ENCODE measurements at places on chromosomes 5 and 9.

- no peak for DNase-seq
Measured at GRCh38 chr9:35706951-35707350, 17.2 kb upstream of the TPM2 start.

- no peak for DNase-seq
Measured at GRCh38 chr5:1201327-1202025, at the start of gene SLC6A19. Gene SLC6A19 (plus strand): TSS chr5:1201595. CDS start chr5:1201651, 56 bp downstream.

- DNase-seq: no peak
Measured at GRCh38 chr9:134393582-134394280, 67.5 kb downstream of the RXRA start.

- no peak for DNase-seq
Measured at GRCh38 chr5:5420251-5420650, 2.2 kb upstream of the ICE1 start.

GRCh38 chr5:158586054-158586453 lies 513.7 kb downstream of the EBF1 start:
- no peak for DNase-seq

DNA sequence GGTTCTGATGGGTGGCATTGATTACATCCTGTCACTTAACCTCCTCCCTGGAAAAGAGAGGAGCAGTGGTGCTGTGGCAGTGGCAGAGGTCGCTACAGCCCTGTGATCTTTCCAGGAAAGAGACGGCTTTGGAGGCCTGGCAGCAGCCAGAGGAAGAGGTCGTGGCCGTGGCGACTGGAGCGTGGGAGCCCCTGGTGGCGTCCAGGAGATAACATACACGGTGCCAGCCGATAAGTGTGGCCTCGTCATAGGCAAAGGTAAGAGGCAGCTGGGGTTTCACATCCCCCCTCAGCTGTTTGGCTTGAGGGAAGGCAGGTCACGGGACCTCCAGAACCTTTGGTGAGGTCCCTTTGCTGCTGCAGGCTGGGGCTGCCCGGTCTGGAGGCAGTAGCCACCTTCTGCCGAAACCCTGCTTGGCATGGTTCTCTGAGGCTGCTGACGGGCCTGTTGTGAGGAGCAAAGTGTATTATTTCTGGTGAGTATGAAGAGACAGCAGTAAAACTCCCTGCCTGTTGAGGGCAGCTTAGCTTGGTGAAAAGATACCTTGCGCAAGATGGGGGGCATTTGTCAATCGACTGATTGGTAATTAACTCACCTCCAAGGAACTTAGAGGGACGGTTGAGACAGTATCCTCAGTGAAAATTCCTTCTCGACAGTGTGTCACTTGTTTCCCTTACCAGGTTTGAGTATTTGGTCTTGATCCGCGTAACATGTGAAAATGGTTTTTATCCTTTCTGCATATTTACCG lies 38.0 kb upstream of the PRDM12 start:
- DNase-seq: no peak

DNA sequence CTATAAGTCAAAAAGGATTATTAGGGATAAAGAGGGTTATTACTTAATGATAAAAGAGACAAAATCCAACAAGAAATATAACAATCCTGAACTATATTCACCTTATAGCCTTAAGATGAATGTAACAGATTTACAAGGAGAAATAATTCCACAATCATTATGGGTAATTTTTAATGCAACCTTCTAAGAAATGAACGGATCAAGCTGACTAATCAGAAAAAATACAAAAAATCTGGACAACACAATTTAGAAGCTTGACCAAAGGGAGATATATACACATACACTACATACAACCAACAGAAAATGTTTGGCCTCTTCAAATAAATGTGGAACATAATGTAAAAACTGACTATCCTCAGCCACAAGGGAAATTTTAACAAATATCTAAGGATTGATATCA lies 102.3 kb downstream of the CPLANE1 start:
- no peak for DNase-seq

DNA sequence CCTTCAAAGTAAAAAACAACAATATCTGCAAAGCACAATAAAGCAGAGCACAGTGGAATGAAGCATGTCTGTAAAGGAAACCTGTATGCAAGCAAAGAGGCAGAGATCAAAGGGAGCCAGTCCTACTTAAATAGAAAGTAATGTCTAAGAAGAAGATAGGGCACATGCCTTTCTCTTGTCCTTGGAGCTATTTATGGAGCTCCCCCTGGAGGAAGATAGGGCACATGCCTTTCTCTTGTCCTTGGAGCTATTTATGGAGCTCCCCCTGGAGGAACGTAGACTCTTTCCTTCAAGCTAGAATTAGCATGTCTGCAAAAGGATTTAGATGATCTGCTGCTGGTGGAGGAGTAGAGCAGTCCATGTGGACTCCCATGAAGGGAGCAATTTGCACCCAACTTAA lies 168.1 kb upstream of the RASEF start:
- DNase-seq: no peak

DNA sequence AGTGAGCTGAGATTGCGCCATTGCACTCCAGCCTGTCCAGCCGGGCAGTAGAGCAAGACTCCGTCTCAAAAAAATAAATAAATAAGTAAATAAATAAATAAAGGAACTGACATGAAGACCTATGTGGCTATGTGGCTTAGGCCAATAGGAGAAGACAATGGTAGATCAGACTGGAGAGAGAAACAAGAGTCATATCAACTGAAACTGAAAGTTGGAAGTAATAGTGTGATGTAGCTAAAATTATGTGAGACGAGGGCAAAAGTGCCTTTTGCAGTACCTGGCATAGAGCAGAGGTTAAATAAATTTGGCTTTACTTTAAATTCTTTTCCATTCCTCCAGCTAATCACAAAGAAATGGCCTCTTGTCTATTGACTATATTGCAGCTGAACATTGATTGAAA lies 7.3 kb downstream of the FBP2 start:
- no peak for DNase-seq

- no peak for DNase-seq
Measured at GRCh38 chr5:146519554-146519953, 3.6 kb upstream of the GPR151 start.

DNA sequence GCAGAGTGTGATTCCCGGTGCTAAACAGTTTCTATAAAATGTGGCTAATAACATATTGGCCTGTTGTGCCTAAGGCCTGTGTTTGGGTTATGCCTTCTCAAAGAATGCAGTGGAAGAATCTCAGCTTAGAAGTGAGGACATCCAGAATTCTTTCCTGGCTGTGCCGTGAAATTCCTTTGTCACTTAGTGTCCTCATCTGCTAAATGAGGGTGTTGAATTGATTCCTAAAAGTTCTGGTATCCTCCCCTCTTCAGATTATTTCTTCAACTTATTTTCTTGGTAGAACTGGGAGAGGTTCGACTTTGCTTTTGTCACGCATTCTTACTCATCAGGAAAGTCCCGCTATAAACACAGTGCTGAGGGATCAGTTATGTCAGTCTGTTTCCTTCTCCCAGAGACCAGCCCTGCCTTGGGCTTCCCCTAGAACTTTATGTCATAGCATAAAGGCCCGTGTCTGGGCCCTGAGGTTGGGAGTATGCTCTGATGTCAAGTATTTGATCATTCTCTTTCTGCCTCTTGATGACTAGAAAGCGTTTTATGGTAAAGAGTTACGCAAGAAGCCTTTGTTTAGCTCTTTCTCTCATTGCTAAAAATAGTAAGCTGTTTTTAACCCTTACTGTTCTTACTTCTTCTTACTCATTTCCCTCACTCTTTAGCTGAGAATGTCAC lies 29.5 kb downstream of the MTAP start:
- peak; percentile 37 for DNase-seq

DNA sequence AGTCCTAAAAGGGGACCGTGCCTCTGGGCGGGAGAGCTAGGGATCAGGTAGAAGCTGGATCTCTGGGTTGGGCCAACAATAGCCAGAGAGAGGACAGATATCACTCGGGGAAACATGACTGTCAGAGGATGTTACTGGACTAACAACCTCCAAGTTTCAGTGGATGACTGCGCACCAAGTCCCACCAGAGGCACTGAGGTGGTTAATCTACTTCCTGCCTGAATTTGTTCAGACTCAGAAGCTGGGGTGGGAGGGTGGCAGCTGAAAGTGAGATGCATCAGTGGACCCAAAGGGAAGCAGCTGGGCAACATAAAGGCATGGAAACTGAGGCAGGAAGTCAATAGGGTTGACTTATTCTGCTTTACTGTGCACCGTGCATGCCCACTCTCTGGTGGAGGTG lies 130.1 kb upstream of the SLC44A1 start:
- DNase-seq: no peak

GRCh38 chr5:40481241-40481640 lies 198.5 kb upstream of the PTGER4 start:
- DNase-seq: no peak

DNA sequence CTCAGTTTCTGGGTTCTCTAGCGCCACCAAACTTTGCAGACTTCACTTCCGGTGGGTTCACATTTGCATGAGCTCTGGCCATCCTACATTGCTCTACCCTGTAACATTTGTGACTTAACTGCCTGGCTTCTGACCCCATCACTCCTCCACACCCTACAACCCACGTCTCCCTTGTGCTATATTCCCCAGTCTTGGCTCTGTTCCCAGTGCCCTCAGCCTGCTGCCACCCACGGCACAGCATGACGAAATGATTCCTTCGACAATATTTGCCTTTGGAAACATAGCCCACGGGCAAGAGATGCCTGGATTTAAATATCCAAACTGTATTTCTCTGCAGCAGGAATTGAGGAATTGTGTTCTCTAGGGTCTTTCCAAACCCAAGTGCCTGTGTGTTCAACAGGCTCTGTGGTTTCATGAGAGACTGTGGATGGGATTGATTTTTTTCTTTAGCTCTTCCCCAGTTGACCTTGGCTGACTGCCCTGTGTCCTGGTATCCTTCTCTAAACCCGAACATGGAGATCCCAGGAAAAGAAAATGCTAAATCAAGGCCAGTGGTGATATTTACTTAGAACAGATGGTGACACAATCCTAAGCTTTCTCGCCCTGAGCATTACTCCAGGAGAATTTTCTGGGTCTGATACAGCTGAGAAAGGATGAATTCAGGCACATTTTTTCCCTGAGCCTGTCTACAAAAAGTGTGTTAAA lies 44.4 kb upstream of the GRIA1 start:
- DNase-seq: no peak

GRCh38 chr5:124278636-124279035 lies 467.8 kb downstream of the ZNF608 start:
- DNase-seq: no peak

DNA sequence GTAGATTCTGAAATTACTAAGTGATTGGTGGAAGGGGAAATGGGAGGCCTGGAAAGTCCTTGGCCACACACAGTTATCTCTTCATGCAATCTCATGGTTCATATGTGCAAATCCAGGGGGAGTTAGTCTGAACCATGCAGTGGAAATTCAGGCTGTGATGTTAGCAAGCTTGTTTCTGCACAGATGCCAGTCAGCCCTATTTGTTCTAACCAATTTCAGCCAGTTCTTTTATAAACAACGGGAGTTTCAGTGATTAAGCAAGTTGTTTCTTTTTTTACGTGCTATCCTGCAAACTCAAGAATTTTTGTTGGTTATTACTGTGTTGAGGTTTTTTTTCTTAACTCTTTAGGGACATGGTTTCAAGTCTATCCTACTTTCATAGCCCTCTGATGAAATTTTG lies 298.0 kb downstream of the FER start:
- DNase-seq: no peak

- no peak for DNase-seq
Measured at GRCh38 chr9:14014744-14015143, 299.2 kb downstream of the NFIB start.

GRCh38 chr5:116645627-116646026 lies 71.0 kb upstream of the SEMA6A start:
- no peak for DNase-seq

- no peak for DNase-seq
Measured at GRCh38 chr9:104606152-104606551, 725 bp upstream of the OR13C2 start.

- DNase-seq: no peak
Measured at GRCh38 chr9:22363421-22363887, 83.2 kb upstream of the DMRTA1 start.

DNA sequence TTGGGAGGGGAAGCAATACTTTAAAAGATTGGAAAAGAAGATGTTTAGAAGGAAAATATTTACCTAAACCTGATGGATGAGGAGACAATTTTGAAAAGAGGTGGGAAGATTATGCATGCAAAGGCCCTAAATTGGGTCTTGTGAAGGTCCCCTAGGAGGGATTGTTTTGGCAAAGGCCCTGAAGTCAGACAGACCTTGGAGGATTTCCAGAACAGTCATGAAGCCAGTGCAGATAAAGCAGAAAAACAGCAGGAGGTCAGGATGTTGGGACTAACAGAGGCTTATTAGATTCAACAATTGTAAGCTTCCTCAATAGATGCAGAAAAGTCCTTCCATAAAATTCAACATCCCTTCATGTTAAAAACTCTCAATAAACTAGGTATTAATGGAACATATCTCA lies 361.0 kb upstream of the CDH6 start:
- DNase-seq: no peak

DNA sequence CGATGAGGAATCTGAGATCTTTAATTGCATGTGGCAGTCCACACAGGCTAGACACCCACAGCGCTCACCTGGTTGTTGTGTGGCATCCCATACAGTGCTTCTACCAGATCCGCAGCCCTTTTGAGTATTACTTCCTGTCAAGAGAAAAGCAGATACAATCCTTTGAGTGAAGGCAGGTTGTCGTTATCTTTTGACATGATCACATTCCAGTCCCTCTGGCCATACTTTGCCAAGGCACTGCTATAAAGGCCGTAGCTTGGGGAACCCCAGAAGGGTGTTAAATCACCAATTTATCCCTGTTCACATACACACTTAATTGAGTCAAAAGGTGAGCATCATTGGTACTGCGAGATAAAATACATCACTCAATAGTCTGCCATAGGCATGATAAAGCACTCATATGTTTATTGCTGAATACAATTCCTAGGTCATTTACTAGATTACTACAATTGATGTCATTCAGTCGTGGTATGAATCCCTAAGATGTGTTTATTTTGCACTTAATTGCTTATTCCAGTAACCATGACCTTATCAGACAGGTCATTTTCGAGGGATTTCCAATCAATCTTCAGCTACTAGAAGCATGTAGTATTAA lies 385.6 kb downstream of the EBF1 start:
- no peak for DNase-seq

DNA sequence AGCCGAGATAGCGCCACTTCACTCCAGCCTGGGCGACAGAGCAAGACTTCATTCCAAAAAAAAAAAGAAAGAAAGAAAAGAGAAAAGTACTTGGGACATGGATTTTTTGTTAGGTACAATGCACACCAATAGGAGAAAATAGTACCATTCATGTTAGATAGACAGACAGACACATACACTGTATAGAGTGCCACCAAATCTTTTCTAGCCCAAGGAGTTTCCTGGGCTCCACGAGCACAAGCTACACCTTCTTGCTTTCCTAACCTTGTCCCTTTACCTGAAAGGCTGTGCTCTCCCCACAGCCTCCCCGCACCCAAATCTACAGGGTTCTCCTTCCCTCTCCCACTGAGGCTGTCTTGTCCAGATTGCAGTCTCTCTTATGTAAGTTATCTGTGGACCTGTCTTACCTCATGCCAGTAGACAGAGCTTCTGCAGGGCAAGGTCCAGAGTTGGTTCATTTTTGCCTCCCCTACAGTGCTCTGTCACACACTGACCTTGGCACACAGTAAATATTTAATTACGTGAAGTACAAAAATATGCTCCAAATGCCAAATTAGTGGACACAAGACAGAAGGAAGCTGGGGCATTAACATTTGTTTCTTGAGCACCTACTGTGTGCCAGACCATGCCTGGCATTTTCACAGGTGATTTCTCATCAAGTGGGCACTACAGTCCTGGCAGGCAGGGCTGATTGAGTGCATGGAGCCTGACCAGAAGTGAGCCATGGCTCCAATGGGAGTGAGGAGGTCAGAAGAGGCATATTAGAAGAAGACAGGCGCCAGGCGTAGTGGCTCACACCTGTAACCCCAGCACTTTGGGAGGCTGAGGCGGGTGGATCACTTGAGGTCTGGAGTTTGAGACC lies 5.9 kb downstream of the ALAD start:
- DNase-seq: no peak
